ENCODE measurements at places on chromosomes 12 and 14.

GRCh38 chr12:107493135-107493494 lies 192.5 kb upstream of the PWP1 start:
- DNase-seq = no peak

- DNase-seq = peak; percentile 54
Measured at GRCh38 chr14:58299401-58300330, 1.3 kb downstream of the ARID4A start.

GRCh38 chr12:42691991-42692557 lies 102.5 kb upstream of the PRICKLE1 start:
- no peak for DNase-seq

DNA sequence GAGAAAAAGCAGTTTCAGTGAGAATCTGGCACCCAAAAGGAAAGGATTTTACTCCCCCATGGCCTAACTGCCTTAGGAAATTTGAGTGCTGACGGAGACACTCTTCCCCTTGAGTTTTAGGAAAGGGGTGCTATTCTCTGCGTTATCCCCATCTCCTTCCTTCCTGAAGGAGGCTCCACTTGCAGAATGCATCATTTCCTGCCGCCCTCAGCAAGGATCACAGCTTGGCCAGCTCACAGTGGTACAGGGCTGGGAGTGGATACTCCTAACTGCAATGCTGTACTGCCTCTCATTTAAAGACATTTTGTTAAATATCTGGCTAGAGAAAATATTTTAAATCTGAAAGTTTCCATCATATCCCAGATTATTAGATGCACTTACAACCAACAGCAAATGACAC lies 33.0 kb downstream of the RDH12 start:
- no peak for DNase-seq

- DNase-seq = no peak
Measured at GRCh38 chr12:11777451-11777850, 128.0 kb downstream of the ETV6 start.
